NCI-H510A (cell line): ENCODE measurements at places on chromosomes 6 and 20.

DNA sequence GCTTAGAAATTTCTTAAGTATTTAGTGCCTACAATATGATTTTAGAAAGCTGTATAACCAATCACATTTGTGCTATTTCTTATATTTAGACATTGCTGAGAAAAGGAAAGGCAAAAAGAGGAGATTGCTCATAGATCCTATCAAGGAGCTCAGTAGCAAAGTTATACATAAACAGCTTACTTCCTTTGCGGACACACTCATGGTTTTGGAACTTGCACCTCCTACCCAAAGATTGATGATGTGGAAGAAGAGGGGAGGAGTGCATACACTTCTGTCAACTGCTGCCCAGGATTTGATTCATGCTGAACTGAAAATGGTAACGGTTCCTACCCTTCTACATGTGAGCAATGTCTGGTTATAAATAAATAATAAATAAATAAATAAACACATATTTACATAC lies 16.7 kb downstream of the RAD21L1 start:
- DNase-seq: no peak

- no peak for DNase-seq
Observed at GRCh38 chr20:36528176-36528874, 13.0 kb upstream of the MYL9 start.

DNA sequence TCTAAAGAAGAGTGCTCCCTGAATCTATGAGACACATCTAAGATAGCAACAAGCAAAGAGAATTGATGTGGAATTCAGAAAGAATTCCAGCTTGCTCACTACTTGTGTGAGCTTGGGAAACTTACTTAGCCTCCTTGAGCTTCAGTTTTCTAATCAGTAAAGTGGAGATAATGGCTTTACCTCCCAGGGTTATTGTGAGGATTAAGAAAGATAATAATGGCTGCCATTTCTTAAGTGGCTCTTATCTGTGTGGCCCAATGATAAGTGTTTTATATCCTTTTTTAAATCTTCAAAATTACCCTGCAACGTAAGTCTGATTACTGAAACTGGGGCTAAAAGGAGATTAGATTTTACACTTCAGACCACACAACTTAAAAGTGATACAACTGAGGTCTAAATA lies 418.5 kb downstream of the LMBRD1 start:
- DNase-seq: no peak

- peak; percentile 76 for DNase-seq
Observed at GRCh38 chr20:2693286-2694007, 867 bp downstream of the EBF4 start.

- DNase-seq: no peak
Observed at GRCh38 chr6:145548933-145549648, 186.2 kb downstream of the EPM2A start.

- no peak for DNase-seq
Observed at GRCh38 chr6:111590209-111590980, 15.3 kb downstream of the TRAF3IP2 start.

- DNase-seq: no peak
Observed at GRCh38 chr6:83371423-83371822, 59.4 kb downstream of the ME1 start.

- DNase-seq: no peak
Observed at GRCh38 chr6:288866-289265, 3.4 kb upstream of the DUSP22 start.

DNA sequence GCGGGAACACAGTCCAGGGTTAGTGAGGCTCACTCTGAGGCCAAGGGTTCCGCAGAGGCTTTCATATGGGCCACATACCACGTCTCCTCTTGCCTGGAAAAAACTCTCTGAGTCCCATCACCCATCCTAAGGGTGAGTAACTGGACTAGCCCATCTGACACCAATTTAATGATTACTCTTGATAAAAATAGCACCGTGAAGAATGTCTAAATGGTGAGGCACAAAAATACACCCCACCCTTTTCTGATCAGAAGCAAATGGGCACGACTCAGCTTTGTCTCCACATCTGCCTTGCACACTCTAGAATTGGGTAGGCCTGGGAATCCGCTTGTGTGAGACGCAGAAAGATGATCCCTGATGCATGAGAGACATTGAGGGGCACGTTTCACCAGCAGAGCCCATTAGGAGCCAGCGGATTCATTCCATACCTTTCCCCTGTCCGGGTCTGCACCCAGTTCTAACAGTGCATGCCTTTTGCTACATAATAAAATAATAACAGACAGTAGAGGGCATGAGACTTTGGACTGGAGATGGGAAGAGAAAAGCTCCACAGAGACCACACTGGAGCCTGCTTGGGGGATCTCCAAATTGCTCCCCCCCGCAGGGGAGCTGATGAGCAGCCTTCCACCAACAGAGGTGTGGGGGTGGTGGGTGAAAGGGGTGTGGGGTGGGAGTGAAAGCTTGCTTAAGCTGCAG lies 110.0 kb upstream of the KCNK16 start:
- DNase-seq: no peak

DNA sequence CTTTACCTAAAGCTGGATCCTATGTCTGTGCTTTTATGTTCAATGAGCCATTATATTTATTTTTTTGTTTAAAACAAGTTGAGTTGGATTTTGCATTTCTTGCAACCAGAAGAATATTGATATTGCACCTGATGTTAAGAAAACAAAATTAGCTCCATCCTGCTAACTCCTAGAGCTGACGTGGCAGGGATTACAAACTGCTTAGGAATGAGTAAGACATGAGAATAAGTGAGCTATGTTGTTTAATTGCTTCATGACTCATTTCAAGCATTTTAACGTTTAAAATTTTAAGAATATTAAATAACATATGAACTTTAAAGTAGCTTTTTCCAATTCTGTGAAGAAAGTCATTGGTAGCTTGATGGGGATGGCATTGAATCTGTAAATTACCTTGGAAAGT lies 663.5 kb downstream of the EPM2A start:
- DNase-seq: no peak

GRCh38 chr20:63056236-63057170 lies 49.7 kb upstream of the BHLHE23 start:
- DNase-seq: no peak

GRCh38 chr6:14711056-14711703 lies 534.7 kb upstream of the JARID2 start:
- no peak for DNase-seq

DNA sequence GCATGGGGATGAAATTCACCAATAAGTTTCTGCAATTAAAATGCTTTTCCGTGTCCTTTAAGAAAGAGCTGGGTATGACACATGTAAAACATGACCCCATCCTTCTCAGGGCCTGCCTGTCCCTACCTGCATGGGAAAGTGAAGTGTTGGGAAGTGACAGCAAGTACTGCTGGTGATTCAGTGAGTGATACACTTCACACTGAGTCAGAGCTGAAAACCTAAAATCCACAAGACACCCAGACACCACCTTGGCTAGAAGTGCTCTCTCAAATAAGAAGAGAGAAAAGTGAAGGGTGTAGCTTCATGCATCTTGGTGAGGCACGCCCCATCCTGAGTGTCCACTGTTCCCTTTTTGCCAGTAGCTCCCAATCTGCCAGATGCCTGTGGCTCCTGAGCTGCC lies 3.3 kb downstream of the RAB22A start:
- no peak for DNase-seq
